ENCODE measurements at places on chromosomes 7 and 10.

GRCh38 chr10:92847202-92847864 is 987 bp upstream of the EXOC6 start:
- no peak for DNase-seq

DNA sequence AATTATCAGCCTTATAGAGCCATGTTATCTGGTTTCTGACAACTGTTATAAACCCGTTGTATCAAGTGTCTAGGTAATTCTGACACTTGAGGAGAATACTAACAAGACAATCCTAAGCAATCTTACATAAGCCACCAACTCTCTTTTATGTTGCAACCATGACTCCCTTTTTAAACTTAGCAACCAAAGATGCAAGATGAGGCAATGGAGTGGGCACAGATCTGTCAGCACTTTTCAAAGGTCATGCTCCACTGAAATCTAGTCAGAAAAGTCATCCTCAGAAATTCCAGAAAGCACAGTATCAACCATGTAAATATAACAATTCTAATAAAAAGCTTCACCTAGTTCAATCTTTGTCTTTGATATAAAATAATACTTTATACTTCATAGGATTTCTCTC is 77.0 kb upstream of the SEMA3A start:
- no peak for DNase-seq

- no peak for DNase-seq
Observed at GRCh38 chr10:110773693-110774068, 98.0 kb upstream of the PDCD4 start.

- DNase-seq = no peak
Observed at GRCh38 chr10:132390170-132390920, 6.7 kb upstream of the PWWP2B start.

DNA sequence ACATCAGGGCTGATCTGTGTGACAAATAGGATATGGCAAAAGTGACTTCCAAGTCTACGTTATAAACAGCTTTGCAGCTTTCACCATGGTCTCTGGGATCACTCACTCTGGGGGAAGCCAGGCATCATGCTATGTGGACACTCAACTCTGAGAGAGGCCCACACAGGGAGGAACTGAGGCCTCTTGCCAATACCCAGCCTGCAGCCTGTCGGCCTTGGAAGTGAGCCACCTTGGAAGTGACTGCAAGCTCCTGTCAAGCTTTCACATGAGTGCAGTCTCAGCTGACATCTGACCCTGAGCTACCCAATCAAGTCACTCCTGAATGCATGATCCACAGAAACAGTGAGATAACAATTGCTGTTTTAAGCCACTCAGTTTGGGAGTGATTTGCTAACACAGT is 56.5 kb downstream of the MMRN2 start:
- no peak for DNase-seq

DNA sequence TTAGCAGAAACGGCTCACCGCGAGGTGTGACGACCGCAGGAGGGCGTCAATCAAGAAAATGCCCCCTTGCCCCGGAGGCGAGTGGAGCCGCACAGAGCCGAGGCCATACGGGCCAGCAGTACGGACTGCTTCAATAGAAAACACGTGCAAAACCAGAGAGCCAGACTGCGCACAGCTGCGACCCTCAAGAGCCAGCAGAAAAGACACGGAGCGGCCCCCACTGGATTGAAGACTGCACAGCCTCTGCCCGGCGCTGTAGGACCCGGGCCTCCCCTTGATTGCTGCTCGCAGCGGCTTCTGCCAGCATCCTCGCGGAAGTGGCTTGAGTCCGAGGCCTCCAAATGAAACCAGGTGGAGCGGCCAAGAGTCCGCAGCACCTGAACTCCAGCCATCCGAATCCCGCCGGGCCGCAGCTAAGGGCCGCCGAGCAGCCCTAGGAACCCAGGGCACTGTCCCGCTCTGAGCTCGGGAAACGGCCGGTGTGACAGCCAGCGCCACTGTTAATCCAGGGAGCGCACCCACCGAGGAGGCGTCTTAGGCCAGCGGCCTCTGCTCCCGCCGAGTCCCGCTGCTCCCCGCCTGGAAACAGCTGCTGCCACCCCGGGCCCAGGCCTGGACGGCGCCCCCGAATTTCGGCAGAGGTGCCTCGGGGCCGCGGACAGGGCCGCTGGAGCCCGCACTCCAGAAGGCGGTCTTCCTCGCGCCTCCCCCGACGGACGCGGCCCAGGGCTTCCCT is 660 bp upstream of the HHEX start:
- no peak for DNase-seq

DNA sequence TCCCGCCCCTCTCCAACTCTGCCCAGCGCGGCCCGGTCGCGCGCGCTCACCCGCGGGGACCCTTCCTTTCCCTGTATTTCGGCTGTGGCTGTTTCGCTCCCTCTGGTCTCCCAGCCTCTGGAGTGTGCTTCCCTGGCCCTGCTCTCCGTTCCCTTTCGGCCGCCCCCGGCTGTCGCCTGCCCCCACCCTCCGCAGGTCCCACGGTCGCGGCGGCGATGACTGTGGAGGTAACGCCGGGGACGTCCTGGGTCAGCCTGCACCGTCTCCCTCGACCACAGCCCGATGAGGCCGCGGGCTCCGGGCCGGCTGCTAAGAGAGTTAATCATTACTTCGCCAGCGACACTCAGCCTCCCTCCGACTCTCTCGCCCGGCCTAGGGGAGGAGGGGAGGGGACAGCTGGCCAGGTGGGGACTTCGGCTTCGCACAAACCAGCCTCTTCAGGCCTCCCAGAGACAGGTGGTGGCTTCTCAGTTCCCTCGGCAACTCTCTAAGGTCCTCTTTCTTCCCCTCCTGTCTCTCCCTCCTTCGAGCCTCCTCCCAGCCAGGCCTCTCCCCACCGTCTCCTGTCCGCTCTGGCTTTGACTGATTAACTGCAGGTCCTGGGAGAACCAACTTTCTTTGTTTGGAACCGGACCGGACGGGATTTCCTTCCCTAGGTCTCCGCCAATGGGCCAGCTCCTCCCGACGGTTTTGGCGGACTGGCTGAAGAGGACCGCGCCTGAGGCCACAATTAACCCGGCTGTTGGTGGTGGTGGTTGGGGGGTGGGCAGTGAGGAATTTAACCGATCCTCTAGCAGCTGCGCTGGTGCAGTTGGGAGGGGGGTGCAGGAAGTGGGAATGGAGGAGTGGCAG is 5.6 kb upstream of the PAX2 start:
- DNase-seq = no peak

DNA sequence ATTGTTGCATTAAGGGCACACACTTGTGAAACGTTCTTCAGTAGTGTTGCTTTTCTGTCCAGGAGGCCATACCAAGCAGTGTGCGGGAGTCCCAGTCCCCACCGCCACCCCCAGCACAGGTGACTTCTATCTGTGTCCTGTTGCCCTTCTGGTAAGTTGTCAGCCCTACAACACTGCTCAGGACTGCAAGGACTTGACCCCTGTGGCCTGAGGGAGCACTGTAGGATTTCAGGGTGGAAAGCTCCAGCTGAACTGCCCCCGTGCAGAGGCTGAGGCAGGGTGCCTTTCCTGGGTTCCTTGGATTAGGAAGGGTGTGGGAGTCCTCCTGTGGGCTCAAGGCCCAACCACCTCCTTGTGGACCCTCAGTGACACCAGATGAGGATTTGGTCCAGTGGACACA is 26.8 kb upstream of the ZNF488 start:
- DNase-seq = no peak

DNA sequence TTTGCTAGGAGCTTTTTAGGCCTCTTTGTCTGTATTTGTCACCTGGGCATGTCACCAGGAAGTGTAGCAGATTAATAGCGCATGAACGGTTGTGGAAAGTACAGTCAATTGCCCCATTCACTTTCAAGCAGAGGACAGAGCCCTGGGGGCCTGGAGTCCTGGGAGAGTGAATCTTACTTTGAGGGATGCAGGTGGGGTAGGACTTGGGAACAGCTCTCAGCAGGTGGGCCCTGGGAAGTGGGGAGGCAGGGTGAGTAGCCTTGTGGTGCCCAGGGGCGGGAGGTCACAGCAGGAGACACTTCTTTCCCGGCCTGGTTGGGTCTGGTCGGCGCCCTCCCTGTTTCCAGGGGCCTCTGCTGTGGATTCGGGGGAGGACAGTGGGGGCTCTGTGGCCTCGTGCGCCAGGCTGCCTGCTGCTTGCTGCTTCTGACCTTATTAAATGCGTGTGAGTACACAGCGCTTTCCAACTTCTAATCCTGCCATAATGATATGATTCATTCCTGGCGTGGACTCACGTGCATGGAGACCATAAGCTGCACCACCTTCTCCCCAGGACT is 51.6 kb upstream of the AQP1 start:
- DNase-seq = no peak

DNA sequence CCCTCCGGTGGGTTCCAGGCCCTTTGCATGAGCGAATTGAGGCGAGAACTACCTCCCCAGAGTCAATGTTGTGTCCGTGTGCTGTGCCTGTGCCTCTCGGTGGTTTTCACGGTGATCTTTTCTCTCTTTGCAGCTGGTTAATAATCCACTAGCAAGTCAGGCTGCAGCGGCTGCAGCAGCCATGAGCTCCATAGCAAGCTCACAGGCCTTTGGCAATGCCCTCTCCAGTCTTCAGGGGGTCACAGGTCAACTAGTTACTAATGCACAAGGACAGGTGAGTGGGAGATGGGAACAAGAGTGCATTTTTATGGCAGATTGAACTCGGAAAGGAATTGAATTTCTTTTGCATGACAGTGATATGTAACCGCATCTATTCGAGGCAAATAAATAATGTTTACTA is 159.7 kb upstream of the YAE1 start:
- DNase-seq = no peak

DNA sequence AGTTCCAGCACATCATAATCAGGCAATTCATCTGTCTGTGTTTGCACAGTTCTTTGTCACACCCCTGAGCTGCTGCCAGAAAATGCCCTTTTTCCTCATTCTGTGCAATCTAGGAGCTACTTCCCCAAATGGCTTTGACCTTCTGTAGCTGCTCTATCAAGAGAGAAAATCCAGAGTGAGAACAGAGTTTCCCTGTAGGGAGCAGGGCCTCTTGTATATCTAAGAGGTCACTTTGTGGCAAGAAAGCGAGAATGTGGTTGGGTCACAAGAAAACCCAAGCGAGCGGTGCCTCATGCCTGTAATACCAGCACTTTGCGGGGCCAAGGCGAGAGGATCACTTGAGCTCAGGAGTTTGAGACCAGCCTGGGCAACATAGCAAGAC is 24.3 kb downstream of the SLC29A3 start:
- DNase-seq = no peak

- DNase-seq = no peak
Observed at GRCh38 chr10:51028420-51028819, 45.9 kb upstream of the PRKG1 start.

- DNase-seq = no peak
Observed at GRCh38 chr7:16356301-16356958, 64.9 kb downstream of the CRPPA start.

DNA sequence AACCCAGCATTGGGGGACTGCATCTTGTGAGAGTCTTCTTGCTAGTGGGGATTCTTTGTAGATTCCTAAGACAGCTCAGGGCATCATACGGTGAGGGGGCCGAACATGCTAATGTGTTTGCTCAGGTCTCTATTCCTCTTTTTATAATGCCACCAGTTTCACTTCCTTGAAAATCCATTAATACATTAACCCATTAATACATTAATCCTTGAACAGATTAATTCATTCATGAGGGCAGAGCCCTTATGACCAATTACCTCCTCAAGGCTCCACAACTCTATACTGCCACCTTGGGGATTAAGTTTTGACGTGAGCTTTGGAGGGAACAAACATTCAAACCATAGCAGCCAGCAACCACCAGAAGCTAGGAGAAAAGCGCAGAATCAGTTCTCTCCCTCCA is 67.2 kb upstream of the POT1 start:
- DNase-seq = no peak

DNA sequence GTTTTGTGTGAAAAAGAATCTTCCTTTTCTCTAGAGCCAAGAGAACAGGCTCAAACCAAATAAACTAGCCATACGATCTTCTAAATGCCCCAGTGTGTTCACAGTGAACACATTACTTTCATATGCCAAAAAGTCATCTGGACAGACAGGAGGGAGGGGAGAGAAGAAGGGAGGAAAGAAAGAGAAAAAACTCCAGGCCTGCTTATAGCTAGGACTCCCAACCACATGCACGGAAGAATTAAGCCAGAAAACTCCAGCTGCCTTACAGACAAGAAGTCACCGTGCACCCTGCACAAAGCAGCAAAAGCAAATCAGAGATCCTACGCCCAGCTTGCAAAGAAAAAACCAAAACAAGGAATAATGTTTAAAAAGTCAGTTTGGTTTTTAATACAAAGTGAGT is 34.3 kb downstream of the SNX8 start:
- DNase-seq = no peak

DNA sequence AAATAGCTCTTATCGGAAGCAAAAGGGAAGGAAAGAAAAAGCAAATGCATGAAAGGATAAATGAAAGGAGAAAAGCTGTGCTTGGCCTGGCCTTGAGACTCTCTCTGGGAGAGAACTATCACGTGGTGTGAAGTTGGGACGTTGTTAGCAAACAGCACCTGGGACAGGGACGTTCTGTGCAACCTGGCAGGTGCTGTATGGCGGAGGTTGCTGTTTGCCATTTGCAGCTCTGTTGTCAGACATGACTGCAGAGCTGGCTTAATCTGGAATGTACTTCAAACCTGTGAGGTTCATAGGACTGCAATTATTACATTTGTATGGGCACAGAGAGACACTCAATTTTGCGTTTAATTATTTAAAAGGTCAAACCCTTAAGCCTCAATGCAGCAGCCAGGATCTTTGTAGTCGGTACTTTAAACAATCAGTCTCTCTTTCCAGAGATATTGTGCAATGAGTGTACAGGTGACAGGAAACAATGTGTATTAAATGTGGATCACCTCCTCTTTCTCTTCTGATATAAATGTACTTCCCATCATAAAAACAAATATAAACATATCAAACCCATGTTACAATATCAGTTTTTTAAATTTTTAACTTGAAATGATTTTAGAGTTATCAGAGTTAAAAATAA is 800.5 kb upstream of the KCND2 start:
- DNase-seq = no peak

DNA sequence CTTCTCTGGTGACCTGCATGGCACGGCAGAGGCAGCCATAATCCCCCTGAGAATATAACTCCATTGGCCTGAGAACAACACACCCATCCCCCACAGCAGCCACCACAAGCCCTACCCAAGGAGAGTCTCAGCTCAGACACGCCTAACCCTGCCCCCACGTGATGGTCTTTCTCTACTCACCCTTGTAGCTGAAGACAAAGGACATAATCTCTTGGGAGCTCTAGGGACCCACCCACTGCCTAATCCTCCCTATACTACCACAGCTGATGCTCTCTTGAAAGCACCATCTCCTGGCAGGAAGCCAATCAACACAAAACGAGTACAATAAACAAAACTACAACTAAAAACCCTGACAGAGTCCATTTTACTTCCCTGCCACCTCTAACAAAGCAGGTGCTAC is 30.7 kb upstream of the HPSE2 start:
- no peak for DNase-seq

DNA sequence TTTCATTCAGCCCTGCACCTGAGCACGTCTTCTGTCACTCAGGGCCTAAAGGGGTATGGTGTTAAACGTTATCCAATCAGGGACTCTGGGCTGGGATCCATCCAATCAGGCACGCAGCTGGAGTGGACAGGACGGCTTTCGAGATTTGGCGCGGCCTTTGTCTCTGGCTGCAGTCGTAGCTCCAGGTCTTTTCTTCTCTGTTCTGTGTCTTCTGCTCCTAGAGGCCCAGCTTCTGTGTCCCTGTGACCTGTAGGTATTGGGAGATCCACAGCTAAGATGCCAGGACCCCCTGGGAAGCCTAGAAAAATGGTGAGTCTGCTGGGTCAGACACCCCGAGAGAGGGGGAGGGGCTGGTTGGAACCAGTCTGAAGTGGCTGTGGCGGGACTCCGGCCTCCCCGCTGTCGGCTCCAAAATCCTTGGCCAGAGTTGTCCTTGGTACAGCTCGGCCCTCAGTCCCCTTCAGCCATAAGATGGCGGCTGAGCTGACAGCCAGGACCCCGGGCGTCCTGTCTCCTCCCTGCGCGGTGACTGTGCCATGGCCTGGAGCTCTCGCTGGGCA is 11.7 kb upstream of the ZNF680 start:
- DNase-seq = no peak

Data from Jurkat, Clone E6-1 (cell line).